NCI-H460 (cell line): ENCODE measurements at places on chromosomes 2 and 18.

- DNase-seq, result no peak
Measured at GRCh38 chr2:217407362-217407761, 547.5 kb upstream of the TNP1 start.

- no peak for DNase-seq
Measured at GRCh38 chr2:47064106-47064505, 91.0 kb downstream of the STPG4 start.

- DNase-seq, result no peak
Measured at GRCh38 chr2:183079139-183079775, 710 bp downstream of the DUSP19 start.

- DNase-seq, result no peak
Measured at GRCh38 chr2:37402636-37403035, 58.2 kb downstream of the QPCT start.

DNA sequence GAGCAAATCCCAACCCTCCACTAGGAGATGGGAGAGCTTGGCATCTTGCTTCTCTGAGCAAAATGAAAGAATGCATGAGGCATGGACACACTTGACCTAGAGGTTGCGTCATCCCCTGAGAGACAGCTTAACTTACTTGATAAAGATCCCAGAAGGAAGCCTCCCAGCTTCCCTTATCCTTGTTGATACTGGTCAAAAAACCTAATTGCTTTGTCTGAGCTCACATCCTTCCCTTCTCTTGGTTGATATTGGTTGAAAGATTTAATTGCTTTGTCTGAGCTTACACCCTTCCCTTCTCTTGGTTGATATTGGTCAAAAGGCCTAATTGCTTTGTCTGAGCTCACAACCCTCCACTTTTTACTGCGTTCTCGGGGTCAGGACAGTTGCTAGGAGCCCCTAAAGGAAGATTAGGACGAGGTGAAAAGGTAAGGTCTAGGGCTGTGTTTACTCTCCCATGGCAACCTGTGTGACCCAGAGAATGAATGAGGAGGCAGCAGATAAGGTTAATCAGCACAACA lies 12.2 kb upstream of the BOD1L2 start:
- no peak for DNase-seq

DNA sequence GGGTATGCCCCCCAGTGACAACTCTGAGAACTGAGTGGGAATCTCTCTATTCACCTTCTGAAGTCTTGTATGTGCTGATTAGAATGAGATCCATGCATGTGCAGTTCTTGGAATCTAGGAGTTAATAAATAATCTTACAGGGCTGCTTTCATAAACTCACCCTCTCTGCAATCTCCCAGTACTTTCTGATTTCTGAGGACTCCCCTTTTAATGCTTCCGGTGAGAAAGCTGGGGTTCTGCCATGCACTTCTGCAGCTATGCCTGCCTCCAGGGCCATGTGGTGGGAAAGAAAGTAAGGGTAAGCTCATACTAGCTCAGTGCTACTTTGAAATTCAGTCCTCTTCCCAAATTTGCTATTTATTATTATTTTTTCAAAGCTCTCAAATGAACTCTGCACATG lies 432.9 kb downstream of the MTX2 start:
- no peak for DNase-seq

DNA sequence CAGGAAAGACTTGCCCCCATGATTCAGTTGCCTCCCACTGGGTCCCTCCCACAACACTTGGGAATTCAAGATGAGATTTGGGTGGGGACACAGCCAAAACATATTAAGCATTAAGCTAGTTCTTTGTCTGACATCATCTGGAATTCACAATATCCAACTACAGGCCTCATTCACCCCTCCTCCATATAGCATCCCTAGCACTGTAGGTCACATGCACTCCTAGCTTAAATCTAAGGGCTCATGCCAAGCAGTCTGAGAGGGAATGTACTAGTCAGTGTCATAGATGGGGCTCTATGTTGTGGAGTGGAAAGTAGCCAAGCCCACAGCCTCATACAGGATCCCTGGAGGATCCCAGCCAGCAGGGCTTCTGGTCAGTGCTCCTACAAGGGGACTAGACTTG lies 92.1 kb downstream of the IRS1 start:
- no peak for DNase-seq

DNA sequence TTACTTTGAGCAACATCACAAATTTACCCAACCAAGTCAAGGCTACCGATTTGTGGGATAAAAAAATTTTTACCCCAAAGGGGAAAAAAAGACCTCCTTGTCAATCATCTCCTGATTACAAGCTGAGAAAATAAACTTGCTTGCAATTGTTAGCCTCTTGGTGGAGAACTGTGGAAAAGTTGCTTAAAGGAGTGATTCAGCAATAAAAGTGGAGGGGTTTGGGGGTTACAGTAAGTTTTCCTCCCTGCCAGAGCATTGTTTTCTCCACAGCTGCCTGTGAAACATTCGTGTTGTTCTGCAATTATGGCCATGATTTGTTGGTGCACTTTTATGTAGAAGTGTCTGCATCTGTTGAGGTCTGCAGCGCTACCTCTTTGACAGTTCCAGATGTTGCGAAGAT lies 82.6 kb downstream of the EN1 start:
- no peak for DNase-seq

DNA sequence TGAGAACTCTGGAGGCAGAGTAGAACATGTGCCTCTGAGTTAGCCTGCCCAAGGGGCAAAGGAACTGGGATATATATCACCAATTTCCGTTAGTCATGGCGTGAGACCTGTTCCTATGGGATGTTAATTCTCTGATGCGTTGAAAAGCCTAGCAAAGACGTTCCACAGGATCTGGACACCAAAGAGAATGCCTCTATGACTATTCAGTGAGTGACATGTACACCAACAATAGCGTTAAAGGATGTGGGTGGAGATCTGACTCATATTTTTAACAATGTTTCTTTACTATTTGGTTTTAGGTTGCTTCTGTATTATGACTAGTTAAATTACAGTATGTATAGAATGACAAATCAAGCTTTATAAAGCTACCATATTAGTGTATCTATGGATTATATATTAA lies 320.9 kb upstream of the MC4R start:
- no peak for DNase-seq

GRCh38 chr2:13662055-13662454 lies 945.3 kb downstream of the TRIB2 start:
- no peak for DNase-seq

DNA sequence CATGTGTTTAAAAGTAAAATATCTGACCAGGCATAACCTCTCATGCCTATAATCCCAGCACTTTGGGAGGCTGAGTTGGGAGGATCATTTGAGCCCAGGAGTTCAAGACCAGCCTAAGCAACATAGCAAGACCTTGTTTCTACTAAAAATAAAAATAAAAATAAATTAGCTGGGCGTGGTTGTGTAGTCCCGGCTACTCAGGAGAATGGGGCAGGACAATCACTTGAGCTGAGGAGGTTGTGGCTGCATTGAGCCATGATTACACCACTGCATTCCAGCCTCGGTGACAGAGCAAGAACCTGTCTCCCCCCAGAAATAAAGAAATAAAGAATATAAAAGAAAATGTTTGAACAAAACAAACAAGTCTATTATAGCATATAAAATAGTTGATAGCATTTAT lies 158.3 kb downstream of the ZBTB7C start:
- DNase-seq, result no peak

DNA sequence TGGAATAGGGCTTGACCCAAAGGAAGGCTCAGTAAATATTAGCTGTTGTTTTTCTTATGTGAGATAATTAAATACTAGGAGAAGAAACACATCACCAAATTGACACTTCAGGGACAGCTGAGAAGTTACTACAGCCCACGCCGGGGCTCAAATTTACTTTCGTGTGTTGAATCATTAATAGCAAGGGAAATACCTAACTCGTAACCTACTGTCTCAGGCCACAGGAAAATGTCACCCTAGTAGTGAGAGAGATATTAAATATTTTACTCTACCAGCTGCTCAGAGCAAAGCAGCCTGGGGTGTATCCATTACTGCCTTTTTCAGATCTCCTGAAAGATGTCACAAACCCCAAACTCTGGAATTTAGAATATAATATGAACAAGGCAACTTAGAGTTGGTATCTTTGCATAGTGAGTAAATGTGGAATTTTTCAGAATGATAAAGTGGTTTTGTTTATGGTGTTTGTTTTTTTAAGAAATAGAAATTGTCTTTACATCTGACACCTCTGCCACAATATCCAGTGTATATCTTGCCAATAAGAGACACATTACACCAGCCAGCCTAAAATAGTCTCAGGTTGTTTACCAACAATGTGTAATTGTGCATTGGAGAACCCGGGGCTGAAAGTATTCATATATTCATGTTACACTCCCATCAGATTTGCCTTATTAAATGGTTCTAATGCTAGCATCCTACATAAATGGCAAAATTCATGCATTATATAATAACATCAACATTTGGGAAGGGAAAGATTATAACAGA lies 48.4 kb downstream of the ATP8B1 start:
- no peak for DNase-seq

GRCh38 chr2:11309706-11310105 lies 34.7 kb downstream of the ROCK2 start:
- no peak for DNase-seq

DNA sequence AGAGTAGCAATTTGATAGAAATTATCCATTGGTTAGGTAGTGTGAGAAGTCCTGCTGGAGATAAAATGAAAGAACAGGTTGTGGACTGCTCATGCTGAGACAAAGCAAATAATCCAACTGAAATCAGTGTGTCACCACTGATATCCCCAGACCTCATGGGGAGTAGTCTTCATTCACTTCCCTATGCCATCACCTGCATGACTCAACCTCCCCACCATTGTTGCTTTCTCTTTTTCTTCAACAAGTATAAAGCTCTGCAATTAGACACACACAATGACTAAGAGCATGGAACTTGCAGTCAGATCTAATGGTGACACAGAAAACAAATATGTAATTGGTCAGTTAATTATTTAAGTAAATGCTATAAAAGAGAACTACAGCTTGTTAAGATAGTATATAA lies 475.3 kb downstream of the RIT2 start:
- no peak for DNase-seq

GRCh38 chr2:234711308-234711707 lies 214.4 kb upstream of the ARL4C start:
- DNase-seq, result no peak

- DNase-seq, result no peak
Measured at GRCh38 chr2:231920795-231921194, 5.4 kb downstream of the NPPC start.

DNA sequence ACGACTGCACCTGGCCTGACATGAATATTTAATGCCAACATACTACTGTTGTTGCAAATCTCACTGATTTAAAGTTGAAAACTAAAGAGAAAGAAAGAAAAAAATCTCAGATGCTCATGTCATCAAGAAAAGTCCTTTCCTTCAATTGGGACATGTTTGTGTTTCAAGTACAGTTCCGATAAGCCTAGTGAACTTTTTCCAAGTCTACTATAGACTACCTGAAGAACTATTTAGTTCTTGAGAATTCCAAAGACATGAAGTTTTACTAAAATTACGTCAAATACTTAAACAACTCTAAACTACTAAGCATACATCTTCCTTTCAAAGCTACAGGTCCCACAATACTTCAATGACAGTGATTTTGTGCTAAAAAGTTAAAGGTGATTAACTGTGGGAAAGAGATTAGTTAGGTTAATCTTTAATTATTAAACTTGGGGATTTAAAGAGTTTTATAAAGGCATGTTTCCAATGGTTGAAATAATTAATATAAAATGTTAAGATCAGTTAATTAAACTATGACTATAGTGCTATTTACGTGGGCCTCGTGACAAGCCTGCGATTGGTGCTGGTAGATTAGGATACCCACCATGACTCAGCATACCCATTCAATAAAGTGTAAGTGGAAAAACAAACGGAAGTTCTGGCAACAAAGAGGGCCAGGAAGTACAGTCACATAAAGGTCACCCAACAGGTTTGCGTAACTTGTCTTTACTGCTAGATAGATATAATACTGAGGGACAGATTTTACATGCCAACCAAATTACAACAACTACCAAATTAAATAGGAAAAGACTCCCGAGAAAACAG lies 55.5 kb downstream of the SEPTIN10 start:
- peak; percentile 96 for DNase-seq

DNA sequence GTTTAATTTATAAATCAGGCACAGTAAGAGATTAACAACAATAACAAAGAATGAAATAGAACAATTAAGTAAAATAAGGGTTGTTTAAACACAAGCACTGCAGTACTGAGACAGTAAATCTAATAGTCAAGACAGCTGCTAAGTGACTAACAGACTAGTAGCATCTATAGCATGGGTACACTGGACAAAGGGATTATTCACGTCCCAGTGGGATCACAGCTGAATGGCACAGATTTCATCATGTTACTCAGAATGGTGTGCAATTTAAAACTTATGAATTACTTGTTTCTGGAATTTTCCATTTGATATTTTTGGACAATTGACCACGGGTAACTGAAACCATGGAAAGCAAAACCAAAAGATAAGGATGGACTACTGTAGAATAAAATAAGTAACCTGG lies 161.9 kb upstream of the DAPL1 start:
- DNase-seq, result no peak

- DNase-seq, result no peak
Measured at GRCh38 chr2:207867056-207867455, 97.3 kb upstream of the FZD5 start.

- DNase-seq, result no peak
Measured at GRCh38 chr18:48777744-48778116, 173.0 kb downstream of the SMAD7 start.

DNA sequence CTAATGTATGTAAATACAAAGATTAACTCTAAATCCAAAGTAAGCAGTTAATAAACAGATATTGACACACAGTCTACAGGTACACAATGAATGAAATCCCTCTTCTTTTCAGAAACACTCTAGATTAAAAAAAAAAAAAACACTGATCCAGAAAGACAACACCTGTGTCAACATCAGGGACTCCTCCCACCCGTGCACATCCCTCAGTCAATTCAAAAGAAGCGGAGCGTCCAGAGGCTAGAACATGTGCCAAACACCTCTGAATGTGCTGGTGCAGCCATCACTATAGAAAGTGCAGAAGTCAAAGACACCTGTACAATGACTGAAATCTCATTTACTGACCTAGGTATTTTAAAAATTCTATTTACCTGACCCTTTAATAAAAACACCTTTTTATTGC lies 622.6 kb upstream of the ID2 start:
- no peak for DNase-seq

GRCh38 chr2:37387148-37387835 lies 42.9 kb downstream of the QPCT start:
- DNase-seq, result no peak

DNA sequence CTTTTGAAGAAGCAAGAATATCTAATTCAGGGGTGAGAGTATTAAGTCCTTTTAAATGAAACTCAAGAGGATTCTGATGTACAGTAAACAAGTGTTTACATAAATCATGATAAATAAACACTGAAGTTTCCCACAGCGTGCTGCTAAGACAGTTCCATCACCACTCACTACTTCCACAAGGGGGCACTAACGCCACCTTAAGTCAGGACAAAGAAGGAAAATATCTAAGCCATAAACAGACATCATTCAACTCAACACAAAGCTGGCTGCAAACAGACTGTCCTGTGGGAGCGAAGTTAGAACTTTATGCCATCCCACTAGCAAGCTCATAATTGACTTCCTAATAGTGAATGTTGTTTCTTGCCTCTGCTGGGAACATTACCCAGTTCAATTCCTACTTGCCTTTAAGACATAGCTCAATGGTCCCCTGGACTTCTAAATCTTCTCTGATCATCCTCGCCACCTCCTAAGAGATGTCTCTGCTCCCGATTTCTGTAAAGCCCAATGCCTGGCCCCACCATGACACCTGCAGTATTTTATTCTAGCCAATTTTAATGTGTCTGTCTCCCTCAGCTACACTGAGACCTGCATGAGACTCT lies 36.5 kb downstream of the MRPL44 start:
- DNase-seq, result peak; percentile 86

GRCh38 chr2:74540291-74540690 lies 10.6 kb downstream of the HTRA2 start:
- DNase-seq, result no peak
